ENCODE measurements at places on chromosomes 6 and 20.

DNA sequence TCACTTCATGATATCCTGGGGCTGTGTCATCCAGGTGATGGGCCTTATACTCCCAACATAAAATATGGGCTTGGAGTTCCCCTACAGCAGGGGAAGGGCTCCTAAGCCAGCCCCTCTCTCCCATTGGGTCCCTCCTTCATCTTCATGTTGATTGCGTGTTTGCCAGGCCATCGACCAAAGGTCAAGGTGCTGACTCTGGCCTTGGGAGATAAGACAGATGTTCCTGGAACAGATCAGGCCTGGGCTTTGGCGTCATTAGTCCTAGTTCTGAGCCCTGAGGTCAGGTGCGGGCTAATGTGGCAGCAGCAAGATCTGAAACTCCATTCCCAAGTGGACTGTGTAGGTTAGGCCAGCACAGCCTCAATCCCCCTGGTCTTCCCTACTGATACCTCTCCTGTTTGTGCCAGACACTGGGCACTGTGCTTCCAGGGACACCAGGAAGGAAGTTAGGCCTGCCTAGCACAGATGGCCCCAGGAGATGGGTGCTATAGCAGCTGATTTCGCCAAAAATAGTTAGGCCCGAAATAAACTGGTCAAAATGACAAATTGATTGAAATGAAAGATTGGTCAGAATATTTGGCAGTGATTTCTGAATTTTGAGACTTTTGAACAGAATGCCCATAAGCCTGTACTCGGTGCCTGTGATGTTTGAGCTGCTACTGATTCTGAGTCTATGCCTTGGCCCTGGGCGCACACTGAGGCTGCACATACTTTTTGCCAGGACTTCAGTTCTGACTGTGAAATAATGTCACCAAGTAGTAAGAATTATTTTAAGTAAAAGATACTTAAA is 28.8 kb downstream of the EPB41L1 start:
- no peak for DNase-seq

DNA sequence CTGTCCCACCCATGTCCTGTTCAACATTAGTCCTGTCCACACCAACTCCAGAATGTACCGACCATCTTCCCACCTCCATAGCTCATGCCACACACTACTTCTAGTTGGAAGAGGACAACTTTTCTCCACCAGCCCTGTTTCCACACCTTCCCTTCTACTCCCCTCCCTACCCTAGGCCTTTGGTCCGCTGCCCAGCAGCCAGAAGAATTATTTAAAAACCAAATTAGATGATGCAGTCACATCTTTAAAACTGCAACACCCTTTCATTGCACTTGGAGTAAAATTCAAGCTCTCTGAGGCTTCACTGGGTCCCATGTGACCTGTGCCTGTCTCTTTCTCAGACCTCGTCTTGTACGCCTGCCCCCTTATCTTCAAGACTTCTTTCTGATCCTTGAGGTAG is 53.8 kb downstream of the BANF2 start:
- DNase-seq = no peak

- DNase-seq = no peak
These were observed 29.4 kb upstream of the KIF3B start for GRCh38 chr20:32248043-32248442.

DNA sequence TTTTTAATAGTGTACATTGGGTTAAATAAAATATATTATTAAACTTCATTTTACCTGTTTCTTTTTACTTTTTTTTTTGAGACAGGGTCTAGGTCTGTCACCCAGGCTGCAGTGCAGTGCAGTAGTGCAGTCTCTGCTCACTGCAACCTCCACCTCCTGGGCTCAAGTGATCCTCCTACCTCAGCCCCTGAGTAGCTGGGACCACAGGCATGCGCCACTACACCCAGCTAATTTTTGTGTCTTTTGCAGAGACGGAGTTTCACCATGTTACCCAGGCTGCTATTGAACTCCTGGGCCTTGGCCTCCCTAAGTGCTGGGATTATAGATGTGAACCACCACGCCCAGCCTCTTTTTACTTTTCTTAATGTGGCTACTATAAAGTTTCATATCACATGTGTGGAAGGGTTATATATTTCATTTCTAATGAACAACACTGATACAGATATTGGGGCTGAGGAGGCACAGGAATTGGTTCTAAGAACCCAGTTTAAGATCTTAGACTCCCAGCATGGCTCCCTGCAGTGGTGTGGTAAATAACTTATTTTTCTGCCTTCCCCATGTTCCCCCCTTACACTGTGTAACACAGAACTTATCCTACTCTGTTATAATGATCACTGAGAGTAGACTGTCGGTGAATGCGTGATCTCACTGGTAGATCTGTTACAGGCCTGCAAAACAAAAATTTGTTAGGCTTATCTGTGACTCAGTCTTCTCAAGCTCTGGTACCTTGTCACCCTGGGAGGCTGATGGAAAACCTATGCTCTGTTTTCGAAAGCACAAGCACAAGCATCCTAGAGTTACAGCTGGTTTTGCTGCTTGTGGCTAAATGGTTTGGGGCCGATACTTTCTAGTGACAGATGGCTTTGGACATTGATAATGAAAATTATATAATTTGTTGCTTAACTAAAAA is 5.8 kb upstream of the ATXN1 start:
- DNase-seq = no peak

Data from NCI-H446 treated with DMSO at 0.1 percent for 48 hours (cell line).